NCI-H774 (cell line): ENCODE measurements at places on chromosomes 1 and 21.

DNA sequence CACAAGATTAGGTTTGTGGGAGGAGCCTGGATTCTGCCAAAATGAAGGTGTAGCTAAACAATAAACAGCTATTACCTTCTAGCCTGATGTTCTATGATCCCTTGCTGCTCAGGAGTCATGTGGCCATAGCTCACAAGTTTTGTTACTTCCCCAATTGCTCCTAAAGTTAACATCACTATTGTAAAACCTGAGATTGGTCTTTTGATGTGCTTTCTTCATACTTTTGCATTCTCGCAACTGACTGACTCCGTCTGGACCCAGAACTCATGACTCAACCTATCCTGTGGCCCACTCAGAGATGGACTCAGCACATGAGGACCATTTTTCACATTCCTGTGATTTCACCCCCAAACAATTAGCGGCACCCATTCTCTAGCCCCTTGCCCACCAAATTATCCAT, 69.1 kb downstream of the PTGS2 start:
- no peak for DNase-seq

DNA sequence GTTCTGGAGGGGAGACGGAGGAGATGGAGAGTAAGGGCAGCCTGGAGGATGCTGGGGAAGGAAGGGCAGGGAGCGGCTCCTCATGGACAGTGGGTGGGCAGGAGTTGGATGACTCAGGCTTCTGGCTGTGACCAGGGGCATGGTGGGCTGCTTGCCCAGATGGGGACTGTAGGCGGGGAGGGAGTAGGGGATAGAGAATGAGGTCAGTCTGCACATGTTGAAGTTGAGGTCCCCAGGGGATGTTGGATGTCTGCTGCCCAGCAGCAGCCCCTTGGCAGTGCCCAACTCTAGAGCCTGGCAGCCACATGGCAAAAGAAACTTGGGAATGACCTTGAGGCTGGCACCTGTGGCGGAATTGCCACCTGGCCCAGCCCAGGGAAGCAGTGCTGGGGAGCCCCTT, 6.4 kb downstream of the SELENON start:
- DNase-seq: no peak

GRCh38 chr1:67632811-67633655, 52.0 kb upstream of the GADD45A start:
- no peak for DNase-seq

DNA sequence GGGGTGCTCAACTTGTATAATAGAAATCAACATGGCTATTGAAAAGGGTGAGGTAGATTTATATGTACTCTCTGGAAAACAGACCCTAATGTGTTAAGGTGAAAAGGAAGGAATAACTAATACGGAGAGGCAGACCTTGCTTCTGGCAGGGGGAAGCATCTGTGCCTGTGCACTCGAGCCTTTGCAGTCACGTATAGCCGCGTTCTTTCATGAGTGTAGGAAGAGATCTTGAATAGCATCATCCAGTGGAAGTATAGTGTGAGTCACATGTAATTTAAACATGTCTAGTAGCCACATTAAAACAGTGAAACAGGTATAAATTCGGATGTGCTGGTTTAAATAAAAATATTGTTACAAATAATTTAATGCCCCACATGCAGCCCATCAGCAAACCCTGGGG, 3.0 kb downstream of the A3GALT2 start:
- DNase-seq: no peak

- peak; percentile 22 for DNase-seq
Measured at GRCh38 chr21:41425954-41426675, at the start of gene MX1. Gene MX1, plus strand, starts transcription at chr21:41426239. Its CDS starts 5,832 bp downstream, at chr21:41432071.

GRCh38 chr1:246691622-246692495, 32.4 kb upstream of the SCCPDH start:
- DNase-seq: no peak
